ENCODE measurements at places on chromosomes 6 and 20.

GRCh38 chr6:28525496-28526039, at the start of gene GPX5:
Gene GPX5 (plus strand): TSS chr6:28525881. CDS start chr6:28526014, 133 bp downstream.
- no peak for DNase-seq

GRCh38 chr6:136371959-136372358, 82.3 kb upstream of the BCLAF1 start:
- no peak for DNase-seq

DNA sequence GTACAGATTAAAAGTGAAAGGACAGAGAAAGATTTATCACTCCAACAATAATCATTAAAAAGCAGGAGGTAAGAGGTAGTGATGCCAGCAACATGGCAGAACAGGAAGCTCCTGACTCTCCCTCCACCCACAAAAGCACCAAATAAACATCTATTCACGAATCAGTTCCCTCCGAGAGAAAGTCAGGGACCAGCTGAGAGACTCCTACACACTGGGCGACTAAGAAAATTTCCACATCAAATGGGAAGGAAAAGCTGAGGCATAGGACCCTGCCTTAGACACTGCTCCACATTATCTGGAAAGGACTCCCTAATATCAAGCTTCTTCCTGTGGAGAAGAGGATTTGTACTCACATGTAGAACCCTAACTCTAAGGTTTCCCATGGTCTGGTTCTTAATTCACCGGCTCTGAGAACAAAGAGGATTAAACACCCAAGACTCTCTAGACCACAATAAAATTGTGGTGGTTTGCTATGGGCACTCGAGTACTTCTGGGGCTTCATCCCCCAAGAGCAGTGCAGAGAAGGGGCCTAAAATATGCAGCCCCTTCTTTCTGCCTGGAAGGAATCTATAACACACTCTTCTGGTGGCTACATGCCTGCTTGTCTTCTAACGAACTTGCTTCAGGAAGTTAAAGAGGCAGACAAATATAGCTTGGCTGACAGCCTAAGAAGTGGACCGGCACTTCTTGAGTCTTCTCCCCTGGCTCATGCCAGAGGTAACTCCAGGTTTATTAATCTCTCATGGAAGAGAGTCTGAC, 29.4 kb upstream of the ASF1A start:
- DNase-seq: no peak

- no peak for DNase-seq
These were observed 82.0 kb downstream of the SERAC1 start for GRCh38 chr6:158086054-158086503.

- no peak for DNase-seq
These were observed 34.3 kb downstream of the SDHAF4 start for GRCh38 chr6:70601014-70601413.

DNA sequence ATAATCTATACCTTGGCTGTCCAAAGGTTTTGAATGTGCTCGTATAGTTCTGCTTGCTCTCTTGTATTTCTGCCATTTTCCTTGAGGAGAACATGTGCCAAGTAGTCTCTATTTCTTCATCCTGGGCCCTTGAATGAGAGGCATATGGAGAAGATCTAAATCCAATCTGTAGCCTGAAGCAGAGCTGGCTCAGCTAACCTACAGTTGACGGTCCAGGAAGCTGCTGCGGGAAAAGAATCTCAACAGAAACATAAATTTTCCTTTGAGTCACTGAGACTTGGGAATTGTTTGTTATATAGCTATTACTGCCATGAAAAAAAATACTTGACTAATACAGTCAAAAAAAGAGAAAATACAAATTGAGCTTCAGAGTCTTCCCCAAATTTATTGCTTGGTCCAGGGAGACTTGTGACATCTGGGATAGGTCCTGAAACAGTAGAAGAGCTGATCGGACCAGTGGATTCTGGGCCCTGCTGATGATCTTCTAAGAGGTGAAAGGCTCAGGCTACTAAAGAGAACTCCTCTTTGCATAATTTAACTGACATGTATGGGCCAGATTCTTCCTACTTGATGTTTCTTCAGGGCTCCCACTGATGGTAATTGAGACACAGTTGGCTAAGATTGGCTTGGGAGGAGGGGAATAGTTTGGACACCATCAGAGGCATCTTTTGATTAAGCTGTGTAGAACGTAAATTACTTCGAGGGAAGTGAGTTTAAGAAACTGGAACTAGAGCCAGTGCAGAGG, 29.9 kb upstream of the PLCB4 start:
- no peak for DNase-seq

GRCh38 chr20:53074811-53075314, 102.7 kb downstream of the TSHZ2 start:
- DNase-seq: no peak

DNA sequence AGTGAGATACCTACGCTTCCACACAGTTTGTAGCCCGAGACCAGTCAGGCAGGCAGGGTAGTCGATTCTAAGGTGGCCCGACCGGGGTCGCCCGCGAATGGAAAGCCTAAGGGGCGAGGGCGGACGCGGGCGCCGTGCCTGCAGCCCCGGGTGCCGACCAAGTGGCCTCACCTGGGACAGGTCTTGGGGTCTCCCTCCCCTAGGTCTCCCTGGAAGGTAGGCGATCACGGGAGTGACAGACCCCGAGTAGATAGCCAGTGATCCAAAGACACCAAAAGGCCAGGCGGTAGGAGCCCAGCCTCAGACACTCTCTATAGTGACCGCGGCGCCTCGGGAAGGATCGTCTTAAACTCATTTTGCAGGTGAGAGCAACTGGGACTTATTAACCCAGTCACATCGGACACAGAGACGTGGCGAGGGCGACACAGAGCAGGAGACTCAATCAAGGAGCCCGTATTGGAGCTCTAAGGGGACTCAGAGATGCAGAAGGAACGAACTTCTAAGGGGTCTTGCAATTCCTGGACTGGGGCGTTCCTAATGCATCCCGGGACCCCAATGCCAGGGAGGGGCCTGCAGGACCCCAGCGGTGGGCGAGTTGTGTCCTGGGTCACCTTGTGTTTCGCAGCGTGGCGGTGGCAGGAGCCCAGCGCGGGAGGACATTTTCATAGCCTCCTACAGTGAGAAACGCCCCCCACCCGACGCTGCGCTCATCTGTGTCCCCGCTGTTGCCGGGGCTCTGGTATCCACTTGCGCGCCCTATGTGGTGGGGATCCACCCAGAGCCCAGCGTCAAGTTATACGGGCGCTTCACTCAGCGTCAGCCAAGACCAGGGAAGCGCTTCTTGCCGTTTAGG, 2.1 kb upstream of the VSX1 start:
- DNase-seq: no peak

DNA sequence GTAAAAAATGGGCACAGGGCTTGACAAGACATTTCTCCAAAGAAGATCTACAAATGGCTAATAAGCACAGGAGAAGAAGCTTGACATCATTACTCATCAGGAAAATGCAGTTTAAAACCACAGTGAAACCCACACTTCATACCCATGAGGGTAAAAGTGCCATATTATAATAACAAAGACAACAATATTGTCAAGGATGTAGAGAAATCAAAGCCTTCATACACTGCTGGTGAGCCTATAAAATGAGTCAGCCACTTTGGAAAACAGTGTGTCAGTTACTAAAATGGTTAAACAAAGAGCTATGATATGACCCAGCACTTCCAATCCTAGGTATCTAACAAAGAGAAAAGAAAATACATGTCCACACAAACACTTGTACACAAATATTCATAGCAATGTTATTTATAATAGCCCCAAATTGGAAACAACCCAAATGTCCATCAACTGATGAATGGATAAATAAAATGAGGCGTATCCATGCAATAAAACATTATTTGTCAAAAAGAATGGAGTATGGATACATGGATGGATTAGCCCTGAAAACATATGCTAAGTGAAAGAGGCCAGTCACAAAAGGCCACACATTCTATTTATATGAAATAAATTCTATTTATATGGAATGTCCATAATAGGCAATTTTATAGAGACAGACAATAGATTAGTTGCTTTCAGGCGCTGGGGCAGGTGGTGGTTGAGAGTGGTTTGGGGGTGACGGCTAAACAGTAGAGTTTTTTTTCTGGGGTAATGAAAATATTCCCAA, 11.5 kb upstream of the IL20RA start:
- no peak for DNase-seq

DNA sequence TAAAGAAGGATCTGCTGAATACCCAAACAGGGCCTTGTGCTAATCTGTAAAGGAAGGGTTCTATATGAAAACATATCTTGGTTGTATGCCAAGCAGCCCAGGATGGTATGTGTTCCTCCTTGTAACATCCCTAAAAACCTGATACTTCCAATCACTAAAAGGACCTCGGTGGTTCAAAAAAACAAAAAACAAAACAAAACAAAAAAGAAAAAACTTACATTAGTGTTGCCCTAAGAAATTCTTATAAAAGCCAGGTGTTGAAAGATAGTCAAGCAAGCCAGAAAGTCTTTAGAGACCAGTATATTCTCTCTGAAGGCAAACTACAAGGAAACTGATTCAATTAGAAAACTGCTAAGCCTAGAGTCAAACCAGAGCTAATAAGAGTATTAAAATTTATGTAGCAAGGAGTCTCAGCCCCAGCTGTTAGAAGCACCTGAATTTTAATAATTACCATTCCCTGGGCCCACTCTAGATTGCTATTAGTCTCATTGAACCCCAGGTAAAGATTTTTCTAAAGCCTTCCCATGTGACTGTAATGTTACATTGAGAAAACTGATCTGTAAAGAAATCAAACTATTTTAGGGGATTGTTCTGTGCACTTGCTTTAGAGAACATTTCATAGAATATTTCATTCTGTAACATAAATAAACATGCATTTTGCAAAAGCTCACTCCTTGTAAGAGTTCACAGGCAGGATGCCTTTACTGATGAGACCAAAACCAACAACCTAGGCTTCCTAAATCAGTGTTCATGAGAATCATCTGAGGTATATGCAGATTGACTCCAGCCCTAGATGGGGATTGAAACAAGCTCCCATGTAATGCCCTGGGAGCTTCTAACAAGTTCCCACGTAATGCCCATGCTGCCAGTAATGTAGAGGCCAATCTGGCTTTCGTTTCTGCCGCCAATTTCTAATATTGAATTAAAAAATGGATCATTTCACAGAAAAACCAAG, 95.2 kb upstream of the BTN3A2 start:
- DNase-seq: no peak

- no peak for DNase-seq
These were observed 97.0 kb downstream of the RREB1 start for GRCh38 chr6:7204726-7205125.

DNA sequence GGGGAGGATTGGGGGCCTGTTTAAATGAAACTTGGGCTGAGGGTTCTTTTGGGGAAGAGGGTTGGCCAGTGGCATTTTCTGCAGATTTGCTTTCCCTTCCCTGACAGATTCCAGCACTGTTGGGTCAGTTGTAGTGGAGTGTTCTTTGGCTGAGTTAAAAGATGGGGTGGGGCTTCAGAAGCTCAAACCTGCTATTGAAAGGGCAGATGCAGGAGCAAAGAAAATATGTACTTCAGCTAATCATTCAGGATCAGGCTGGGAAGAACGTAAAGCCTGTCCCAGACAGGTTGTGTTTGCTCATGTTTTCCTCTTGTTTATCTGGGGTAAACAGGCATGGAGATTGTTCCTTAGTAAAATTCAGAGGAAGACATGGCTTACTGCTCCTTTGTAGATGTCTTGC, 2.5 kb downstream of the SASH1 start:
- DNase-seq: no peak

GRCh38 chr6:3650076-3650958, 101.2 kb downstream of the PXDC1 start:
- DNase-seq: no peak

GRCh38 chr20:59363101-59363500, 62.7 kb downstream of the EDN3 start:
- no peak for DNase-seq

- peak; percentile 15 for DNase-seq
These were observed 19.3 kb upstream of the SCML4 start for GRCh38 chr6:107843400-107843799.

DNA sequence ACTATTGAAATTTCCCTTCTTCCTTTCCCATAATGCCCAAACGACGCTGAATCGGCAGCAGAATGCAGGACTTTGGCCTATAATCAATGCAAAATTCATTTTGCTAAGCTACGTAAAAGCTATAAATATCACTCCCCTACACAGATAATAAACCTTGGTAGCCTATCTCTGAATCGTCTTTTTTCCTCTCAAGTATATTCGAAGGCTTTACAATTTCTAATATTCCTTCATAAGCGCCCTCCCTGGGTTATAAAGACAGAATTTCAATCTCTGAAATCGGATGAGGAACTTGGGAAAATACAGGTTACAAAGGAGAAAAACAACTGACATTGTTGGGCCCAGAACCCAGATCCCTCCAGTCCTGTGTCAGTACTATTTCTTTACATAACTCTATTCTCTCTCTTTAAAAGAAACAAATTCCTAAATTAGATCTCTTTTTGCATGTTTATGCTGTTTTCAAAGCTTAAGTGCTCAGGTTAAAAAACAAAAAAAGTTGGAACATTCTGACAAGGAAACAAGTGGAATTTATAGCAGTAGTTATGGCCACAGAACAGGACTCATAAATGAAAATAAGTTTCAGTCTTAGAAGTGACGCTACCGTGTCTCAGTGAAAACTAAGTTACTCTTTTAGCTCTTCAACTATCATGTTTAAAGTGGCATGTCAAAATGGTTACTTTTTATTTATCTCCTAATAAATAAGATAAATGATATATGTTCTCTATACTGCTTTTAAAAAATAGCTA, 84.5 kb downstream of the SESN1 start:
- DNase-seq: no peak

DNA sequence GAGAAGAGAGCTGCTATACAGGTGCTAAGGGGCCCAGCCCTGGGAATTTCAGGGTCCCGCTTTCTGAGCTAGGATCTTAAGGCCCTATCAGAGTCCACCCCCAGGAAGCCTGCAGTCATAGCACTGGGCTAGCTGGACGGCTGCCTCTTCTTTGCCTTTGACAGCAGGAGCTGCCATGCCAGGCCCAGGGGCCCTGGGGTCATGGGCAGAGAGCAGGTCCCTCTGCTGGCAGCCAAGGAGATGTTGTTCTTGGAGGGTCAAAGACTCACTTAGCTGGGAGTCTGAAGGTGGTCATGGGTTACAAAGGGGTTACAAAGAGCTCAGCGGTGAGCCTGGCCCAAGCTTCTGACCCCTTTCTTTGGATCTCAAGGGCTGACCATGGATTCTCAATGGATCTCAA, 52.7 kb downstream of the RPP21 start:
- DNase-seq: no peak

- no peak for DNase-seq
These were observed 744.1 kb upstream of the GJE1 start for GRCh38 chr6:141388666-141389065.

- no peak for DNase-seq
These were observed 1383.5 kb upstream of the DEFB115 start for GRCh38 chr20:29873946-29874345.

GRCh38 chr20:16922834-16923233, 174.7 kb downstream of the OTOR start:
- DNase-seq: no peak

- no peak for DNase-seq
These were observed 33.9 kb downstream of the REV3L start for GRCh38 chr6:111449129-111449528.

DNA sequence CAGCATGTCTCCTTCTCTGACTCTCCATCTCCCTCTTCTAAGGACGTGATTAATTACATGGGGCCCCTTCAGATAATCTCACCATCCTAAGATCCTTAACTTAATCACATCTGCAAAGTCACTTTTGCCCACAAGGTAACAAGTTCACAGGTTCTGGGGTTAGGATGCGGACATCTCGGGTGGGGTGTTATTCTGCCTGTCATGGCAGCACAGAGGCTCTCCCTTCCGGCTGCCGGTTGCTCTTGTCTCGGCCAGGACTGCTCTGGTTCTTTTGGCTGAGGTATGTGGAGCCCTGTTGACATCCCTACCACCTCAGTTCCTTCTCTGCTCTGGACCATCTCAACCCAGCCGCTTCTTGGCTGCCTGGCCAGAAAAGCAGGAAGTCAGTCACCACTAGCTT, 4.2 kb upstream of the CST11 start:
- DNase-seq: no peak

- no peak for DNase-seq
These were observed 48.7 kb downstream of the ADAT2 start for GRCh38 chr6:143401636-143402370.

Data from stimulated activated CD4-positive, alpha-beta T cell treated with anti-CD3 and anti-CD28 coated beads, Interleukin-4, amount 100 ng/mL, for 1 hour (primary cell).